ENCODE measurements at places on chromosomes 4 and X.

DNA sequence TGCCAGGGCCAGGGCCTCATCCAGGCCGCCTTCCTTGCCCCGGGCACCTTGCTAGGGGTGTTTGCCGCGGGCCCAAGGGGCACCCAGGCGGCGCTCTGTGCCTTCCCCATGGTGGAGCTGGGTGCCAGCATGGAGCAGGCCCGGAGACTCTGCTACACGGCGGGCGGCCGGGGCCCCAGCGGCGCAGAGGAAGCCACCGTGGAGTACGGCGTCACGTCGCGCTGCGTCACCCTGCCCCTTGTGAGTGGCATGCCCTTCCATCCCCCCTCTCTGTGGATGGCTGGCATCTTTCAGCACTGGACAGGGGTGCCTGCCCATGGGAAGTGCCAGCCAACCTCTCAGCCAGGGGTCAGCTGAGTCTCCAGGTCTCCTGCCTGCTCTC lies 3.6 kb downstream of the PLXNB3 start:
- DNase-seq: no peak

DNA sequence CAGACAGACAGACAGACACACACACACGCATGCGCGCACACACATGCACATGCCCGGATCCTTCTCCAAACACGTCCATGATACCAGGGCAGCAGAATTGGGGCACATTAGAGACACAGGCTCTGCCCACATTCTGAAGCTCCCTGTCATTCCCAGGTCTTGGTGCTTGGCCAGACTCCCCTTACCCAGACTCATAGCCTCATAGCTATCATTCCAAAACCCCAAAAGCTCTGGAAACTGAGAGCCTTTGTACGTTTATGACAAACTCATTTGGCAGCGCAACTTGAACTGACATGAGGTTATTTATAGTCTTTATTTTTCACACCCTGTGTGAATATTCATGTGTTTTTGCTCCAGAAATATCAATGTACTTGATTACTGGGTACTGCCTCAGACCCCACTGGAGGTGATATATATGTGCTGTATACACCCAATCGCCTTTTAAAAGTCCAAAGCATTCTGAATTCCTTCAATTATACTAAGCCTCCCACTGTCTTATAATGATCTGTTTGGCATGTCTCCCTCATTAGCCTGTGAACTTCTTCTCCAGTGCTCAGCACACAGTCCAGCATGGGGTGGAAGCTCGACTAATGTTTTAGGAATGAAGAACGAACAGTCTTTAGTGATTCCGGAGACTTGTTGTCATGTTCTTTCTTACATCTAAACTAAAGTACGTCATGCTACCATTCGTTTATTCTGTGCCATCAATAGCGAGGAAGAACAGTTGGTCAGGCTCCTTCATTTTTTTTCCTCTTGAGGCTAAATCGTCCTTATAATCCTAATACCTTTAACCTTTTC lies 45.0 kb downstream of the RTL9 start:
- DNase-seq: no peak

DNA sequence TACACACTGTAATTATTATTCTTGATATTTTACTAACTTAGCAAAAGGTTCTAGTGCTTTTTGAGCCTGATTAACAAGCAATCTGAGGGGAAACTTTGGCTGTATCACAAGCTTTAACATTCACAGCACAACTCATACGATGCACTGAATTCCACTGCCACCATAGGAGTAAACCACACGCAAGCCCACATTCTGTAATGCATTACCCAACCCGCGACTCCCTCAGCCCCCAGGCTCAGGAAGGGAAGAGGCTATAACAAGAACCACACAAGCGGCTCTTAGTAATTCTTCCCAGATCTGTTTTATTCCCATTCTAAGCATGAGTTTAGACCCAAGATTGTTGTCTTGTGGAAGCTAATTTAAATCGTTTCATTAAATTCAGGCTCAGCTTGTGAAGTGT lies 138.5 kb upstream of the TBL1X start:
- no peak for DNase-seq

- no peak for DNase-seq
These were observed 190.8 kb upstream of the GK2 start for GRCh38 chr4:79598801-79599200.

DNA sequence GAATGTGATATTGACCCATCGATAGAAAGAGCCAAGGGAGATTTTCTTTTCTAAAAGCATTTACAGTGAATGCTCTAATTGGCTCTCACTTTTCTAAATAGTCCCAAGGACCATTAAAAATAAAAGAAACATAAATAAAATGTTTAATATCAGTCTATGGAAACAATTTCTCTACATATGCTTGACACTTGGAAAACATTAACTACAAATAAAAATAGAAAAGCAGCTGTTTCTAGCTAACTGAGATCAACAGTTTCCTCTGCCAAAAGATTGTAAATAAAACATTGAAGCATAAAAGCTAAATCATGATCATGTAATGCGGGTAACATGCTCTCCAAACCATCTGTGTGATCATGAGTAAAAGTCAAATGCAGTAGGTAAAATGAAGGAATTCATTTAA lies 49.7 kb downstream of the CORIN start:
- DNase-seq: no peak
